NCI-H2081 (cell line): ENCODE measurements at places on chromosomes 1 and 21.

- no peak for DNase-seq
These were observed 89.1 kb upstream of the KCNK2 start for GRCh38 chr1:214993419-214993818.

GRCh38 chr1:217526636-217527035 lies 104.3 kb downstream of the GPATCH2 start:
- DNase-seq, result no peak

DNA sequence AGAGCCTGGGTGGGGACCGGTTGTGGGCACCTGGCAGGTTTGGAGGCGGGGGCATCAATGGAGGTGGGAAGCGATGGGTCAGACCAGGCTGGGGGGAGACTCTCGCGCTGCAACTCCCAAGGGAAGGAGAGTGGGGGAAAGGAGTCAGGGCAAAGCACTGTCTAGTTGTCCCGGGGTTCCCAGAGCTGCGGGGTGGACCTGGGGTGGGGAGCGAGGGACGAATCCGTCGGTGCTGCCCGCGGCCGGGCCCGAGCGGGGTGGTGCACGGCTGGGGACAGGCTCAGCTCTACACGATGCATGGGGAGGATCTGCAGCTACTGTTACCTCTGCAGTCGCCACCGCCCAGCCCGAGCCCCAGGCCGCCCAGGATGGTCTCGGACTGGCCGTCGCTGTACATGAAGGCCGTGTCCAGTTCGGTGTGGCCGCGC lies 427 bp downstream of the AKR7A2 start:
- peak; percentile 22 for DNase-seq

DNA sequence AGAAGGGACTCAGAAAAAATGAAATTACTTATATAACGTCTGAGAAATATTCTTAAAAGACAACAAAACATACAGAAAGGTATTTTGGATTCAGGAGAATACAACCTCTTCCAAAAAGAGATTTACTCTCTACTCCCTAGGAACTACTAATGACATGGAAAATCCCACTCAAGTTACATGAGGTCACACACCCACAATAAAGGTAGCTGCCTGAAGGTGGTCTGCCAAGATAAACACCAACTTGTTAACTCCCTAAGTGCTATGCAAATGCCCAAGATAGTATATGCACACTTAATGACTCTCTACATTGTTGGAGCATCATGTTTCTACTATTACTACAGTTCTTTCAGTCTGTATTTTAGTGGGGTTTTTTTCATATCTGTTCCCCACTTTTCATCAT lies 26.5 kb downstream of the RERE start:
- no peak for DNase-seq

- DNase-seq, result no peak
These were observed 1.5 kb downstream of the HIPK1 start for GRCh38 chr1:113930499-113931161.

DNA sequence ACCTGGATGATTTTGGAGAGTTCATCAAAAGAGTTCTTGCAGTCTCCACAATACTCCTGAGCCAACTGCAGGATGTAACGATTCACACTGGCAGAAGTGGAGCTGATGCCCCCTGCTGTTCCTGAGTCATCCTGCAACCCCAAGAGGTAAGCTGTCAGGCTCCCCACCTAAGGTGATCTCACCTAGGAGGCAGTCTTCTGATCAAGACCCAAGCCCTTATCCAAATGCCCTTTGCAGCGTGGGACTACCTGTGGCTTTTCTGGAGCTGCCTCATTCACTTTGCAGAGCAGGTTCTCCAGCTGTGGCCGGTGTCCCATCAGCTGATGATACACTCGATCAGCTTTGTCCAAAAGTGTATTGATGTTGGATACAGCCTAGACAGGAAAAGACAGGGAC lies 96.4 kb downstream of the UBR4 start:
- no peak for DNase-seq

DNA sequence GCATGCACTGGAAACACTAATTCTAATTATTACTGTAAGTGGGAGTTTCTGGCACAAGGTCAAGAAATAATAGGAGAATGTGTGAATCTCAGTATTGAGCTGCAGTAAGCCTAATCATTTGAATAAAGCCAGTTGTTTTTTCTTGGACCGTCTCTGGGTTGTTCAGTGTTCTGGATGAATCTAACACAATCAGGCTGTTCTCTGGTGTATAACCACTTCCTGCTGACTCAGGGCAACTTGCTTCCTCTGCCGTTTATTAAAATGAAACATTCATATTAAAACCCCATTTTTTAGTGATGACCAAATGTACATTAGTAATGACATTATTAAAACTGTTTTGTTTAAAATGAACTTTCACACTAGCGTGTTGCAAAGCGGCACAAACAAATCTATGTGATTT lies 273.1 kb upstream of the SNX7 start:
- no peak for DNase-seq

- no peak for DNase-seq
These were observed 31.9 kb upstream of the POFUT2 start for GRCh38 chr21:45319461-45320211.

GRCh38 chr1:226677027-226678020 lies 61.8 kb downstream of the ITPKB start:
- peak; percentile 46 for DNase-seq

DNA sequence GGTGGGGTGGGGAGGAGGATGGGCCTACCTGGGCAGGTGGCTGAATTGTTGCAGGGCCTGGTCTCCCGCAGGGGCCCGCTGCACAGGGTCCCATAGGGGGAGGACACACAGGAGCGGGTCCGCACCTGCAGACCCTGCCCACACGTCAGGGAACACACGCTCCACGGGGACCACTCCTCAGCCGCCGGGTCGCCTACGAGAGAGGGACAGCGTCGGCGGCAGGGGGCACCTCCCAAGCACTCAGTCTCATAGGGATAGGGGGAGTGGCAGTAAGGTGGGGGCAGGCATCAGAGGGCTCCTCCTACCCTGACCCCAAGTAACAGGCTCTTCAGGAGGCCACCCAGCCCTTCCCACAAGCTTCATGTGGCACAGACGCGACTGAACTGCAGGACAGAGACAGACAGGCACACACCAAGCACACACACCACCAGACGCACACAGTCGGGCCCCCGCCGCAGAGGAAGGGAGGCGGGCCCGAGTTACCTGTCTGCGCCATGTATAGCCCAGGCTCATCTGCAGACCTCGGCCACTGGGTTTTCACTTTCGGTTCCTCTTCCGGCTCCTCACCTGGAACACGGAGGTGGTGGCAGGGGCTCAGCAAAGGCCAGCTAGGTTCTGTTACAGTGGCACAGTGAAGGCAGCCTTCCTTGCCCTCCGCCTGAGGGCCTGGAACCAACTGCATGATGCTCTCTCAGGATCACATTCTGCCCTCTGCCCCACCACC lies 19.8 kb downstream of the ADGRB2 start:
- no peak for DNase-seq

- no peak for DNase-seq
These were observed 401.3 kb downstream of the HHAT start for GRCh38 chr1:210730023-210730422.

GRCh38 chr1:162284206-162284955 lies 92.3 kb downstream of the SPATA46 start:
- DNase-seq, result no peak

- DNase-seq, result no peak
These were observed 121.8 kb downstream of the NTNG1 start for GRCh38 chr1:107262467-107263286.

DNA sequence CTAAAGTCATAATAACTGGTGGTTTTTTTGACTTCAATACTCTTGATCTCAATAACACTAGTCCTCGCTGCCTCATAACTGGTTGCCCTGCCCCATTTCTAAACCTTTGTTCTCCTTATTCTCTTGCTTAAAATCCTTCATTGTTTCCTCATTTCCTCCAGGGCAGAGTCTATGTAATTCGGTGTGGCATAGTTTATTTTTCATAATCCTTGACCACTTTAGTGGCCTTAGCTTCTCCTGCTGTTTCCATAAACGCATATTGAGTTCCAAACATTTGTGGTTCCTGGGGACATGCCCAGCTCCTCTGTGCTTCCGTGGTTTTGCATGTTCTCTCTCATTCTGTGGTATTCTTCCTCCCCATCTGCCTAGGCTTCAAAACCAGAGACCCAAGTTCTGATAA lies 19.0 kb upstream of the TLCD4 start:
- DNase-seq, result no peak

- peak; percentile 75 for DNase-seq
These were observed 255.9 kb downstream of the NFIA start for GRCh38 chr1:61337981-61338848.

DNA sequence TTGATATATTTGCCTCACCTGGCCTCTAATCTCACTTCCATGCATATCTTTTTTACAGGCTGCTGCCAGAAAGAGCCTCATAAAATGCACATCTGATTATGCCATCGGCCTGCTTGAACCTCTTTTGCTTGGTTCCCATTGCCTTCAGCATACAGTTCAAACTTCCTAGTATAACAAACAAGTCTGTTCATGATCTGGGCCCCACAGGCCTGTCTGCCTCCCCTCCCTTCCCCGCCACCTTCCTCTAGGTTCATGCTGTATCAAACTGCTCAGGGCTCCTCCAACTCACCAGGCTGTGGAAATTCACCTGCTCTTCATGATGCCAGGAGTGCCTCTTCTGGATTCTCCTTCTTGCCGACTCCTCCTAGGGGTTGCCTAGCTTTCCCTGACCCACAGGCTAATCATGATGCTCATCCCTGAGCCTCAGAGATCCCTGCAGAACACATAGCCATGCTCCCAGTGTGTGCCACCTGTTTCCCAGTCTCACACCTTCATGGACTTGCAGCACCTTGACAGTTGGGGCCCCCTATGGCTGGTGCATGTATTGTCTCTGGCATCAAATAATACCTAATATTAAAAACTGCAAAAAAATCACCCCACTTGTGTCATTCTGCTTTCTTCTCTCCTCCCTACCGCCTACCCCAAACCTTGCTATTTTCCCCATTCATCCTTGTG lies 33.7 kb upstream of the CD2 start:
- no peak for DNase-seq

- DNase-seq, result no peak
These were observed 116.3 kb upstream of the HP1BP3 start for GRCh38 chr1:20903437-20903836.

- DNase-seq, result peak; percentile 57
These were observed 432 bp downstream of the AKT3 start for GRCh38 chr1:243849421-243850201.

DNA sequence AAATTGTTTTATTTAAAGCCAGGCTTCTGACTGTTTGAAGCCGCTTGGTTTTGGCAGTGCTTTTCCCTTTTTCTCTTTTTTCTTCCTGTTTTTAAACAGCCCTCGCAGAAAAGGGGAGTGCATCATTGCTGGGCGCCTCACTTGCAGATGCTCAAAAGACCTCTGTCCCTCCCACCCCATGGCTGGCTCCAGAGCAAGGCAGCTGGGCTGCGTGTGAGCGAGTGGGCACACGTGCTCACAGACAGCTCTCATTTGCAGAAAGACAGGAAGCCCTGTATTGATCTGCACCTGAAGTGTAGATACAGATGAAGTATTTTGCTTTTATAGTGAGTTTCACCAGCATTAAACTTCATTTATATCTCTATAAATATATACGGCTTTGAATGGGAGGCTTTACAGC lies 8.8 kb downstream of the TNR start:
- DNase-seq, result no peak

- DNase-seq, result no peak
These were observed 58.5 kb upstream of the BCAR3 start for GRCh38 chr1:93740157-93740556.

- no peak for DNase-seq
These were observed 10.8 kb downstream of the UTP25 start for GRCh38 chr1:209838537-209838936.

- DNase-seq, result no peak
These were observed 19.7 kb upstream of the TLCD4 start for GRCh38 chr1:95097426-95097825.

DNA sequence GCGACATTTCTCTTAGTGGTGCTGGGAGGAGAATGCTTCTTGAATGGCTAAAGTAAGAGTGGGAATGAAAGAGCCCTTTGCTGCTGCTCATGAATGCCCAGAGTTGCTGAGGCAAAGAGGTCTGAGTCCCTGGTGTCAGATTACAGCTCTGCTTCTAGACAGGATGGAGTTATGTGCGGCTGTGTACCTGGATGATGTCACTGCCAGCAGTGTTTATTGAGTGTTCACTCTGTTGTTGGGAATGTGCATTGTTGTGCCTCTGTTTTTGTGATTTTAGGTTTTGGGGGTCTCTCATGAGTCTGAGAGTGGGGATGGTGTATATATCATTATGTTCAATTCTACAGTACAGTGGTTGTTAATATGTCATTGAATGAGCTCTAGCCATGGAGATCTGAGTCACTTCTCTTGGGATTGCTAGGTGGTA lies 2.7 kb downstream of the CDC14A start:
- DNase-seq, result no peak

DNA sequence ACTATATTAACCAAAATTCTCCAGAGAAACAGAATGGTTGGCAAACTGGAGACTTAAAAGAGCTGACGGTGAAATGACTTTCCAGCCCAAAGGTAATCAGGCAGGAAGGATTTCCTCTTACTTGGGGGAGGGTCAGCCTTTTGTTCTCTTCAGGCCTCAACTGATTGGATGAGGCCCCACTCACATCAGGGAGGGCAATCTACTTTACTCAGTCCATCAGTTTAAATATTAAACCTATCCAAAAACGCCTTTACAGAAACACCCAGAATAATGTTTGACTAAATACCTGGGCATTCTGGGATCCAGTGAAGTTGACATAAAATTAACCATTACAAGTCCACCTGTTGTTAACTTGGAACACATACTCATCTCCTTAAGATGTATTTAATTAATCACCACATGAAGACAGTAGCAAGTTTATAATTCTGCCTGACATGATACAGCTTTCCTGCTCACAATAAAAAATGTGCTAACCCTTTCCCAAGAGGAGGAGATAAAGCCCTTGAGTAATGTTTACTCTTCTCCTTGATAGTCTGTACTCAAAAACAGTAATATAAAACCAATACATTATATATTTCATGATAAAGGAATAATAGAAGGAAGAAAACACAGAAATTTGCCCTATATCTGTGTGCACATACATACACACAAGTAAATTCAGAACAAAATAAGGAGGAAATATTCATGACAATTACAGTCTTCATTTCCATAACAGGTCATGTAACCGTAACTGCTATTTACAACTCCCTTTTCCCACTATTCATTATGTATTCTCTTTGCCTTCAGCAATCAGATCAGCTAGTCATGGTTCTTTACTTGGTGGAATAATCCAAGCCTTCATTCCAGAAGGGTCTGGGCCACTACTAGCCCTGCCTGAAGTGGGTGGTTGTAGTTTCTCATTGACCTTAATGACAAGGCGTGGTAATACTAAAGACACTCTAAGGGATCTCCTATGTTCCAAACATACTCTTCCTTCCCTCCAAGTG lies 107.5 kb upstream of the RUNX1 start:
- no peak for DNase-seq

- no peak for DNase-seq
These were observed 34.0 kb downstream of the BACH1 start for GRCh38 chr21:29332461-29333362.
